ENCODE measurements at places on chromosomes 2 and 18.

- DNase-seq: no peak
These were observed 110.3 kb upstream of the MGAT5 start for GRCh38 chr2:134143568-134143967.

- DNase-seq: peak; percentile 26
These were observed 76.0 kb upstream of the EPC2 start for GRCh38 chr2:148568597-148568996.

GRCh38 chr2:175007510-175007909 lies 2.3 kb upstream of the CHN1 start:
- no peak for DNase-seq

DNA sequence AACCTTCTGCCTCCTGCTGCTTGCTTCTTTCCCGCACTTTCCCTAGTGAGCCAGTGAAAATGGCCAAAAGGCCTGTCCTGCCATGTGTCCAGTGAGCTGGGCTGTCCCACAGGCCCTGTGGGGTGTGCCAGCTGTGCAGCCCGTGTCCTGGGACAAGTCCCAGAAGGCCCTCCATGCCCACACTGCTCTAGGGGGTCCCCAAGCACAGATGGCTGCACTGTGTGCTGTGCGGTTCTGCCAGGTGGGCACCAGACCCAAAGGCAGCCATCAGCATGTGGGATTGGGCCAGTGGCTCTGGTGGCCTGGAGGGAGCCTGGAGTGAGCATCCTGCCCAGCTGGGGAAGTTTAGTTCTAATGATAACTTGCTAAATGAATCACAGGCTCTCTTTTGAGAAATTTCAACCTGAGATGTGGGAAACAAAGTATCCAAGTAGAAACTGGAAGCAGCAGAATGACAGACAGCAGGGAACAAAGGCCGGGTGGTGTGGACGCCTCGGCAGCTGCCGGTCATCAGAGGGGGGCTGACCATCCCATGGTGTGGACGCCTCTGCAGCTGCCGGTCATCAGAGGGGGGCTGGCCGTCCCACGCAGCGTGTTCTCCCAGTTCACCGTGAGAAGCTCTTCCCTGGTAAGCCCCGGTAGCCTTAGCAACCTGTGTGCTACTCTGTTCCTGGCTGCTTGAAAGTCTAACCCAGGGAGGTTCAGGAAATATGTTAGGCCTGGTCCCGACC lies 9.9 kb upstream of the CNDP2 start:
- no peak for DNase-seq

DNA sequence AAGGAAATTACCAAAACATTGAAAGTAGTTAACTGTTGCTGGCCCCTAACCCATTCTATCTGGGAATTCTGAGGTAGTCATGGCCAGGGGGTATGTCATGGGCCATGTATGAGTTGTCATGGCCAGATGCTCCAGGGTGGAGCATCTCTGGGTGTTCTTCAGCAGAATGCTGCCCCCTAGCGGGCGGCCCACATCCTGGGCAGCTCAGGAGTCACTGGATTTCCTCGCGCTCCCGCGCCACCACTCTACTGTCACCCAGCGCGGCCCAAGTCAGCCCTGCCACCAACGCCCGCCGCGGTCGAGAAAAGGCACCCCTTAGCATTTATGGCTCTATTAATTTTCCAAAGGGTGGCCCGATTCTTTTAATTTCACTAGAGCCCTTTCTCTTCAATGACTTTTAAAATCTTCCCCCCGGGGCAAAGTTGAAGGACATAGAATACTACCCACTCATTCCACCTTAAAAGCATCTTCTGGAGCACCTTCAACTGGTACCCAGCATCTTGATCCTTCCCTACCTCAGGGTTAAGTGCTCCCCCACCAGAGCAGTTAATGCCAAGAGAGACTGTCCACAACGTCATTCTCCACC lies 41.6 kb downstream of the PKDCC start:
- no peak for DNase-seq

GRCh38 chr18:52367953-52368742 lies 28.2 kb downstream of the DCC start:
- no peak for DNase-seq
